ENCODE measurements at places on chromosomes 13 and 19.

DNA sequence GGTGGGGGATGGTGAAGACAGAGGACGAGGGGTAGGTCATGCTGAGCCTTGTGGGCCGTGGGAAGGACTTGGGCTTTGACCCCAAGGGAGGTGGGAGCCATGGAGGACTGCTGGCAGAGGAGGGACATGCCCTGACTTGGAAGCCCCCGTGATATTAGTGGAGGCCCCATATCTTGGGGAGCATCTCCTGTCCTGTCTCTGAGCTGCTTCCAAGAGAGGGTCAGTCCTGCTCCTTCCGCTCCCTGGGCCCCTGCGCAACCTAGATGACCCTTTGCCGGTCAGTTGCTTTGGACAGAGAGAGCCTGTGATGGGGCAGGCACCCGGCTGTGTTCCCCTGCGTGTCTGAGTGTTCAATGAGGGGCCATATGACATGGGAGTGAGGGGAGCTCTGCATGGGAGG is 5.2 kb downstream of the TLE6 start:
- no peak for ATAC-seq

DNA sequence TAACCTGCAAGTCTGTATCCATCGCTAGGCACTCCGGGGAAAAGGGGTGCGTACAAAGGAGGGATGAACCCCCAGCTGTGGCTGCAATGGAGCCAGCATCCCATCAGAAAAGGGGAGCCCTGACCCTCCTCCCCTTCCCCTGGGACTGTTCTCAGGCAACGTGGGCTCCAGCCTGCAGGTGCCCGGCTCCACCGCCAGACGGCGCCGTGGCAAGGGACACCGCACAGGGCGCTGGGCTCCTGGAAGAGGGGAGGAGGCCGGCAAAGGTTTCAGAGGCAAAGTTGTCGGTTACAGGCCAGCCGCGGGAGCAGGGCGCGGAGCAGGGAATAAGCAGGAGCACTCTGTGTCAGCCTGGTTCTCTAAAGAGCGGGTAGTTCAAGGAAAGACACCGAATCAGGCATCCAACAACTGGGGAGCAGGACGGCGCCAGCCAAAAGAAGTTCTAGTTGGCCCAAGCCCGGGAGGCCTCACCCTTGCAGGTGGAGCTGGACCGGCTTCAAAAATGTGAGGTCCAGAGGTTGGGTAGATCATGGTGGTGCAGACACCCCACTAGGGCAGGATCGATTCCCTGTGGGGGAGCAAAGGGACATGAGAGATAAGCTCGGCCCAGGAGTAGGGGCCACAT is 53.0 kb upstream of the ATP12A start:
- ATAC-seq: peak; percentile 57

DNA sequence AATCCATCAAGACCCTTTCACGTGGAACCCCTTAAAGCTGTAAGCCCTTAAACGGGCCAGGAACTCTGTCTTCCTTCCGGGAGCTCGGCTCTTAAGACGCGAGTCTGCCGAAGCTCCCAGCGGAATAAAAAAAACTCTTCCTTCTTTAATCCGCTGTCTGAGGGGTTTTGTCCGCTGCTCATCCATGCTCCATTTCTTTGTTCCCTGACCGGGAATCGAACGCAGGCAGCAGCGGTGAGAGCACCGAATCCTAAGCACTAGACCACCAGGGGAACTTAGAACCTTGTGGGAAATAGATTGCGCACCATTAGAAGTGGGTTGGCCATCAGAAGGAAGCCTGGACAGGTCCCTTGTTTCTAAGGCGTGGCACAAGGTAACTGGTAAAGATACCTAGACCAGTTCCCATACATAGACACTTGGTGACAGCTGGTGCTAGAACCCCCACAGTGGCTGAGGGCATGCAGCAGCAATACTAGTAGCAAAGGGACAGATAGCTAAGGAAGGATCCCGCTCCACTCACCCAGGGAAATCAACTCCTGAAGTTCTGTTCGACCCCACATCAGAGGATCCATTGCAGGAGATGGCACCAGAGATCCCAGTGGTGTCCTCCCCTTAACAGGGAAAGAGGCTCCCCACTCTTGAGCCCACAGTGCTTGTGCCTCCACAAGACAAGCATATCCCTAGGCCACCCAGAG is 1.5 kb upstream of the RGCC start:
- no peak for ATAC-seq

- ATAC-seq: no peak
Measured at GRCh38 chr13:45851956-45852355, 403 bp upstream of the SIAH3 start.

DNA sequence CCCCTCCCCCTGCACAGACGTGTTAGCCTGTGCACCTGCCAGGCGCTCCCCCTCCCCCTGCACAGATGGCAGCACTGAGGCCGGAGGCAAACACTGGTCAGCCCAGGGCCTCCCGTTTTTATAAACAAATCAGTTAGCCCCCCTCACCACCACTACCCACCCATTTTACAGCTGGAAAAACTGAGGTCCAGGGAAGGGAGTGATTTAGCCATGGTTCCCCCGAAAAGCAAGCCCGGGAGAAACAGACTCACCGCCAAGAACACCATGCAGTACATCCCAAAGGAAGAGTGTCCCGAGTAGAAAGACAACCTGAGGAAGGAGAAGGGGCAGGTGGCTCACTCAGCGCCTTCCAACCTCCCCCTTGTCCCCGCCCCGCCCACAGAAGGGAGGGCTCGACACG is 8.7 kb downstream of the PLPP2 start:
- no peak for ATAC-seq

DNA sequence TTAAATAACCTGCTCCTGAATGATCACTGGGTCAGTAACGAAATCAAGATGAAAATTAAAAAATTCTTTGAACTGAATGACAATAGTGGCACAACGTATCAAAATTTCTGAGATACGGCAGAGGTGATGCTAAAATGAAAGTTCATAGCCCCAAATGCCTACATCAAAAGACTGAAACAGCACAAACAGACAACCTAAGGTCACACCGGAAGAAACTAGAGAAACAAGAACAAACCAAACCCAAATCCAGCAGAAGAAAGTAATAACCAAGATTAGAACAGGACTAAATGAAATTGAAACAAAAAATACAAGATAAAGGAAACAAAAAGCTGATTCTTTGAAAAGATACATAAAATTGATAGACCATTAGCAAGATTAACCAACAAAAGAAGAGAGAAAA is 324.1 kb downstream of the RBM26 start:
- no peak for ATAC-seq

DNA sequence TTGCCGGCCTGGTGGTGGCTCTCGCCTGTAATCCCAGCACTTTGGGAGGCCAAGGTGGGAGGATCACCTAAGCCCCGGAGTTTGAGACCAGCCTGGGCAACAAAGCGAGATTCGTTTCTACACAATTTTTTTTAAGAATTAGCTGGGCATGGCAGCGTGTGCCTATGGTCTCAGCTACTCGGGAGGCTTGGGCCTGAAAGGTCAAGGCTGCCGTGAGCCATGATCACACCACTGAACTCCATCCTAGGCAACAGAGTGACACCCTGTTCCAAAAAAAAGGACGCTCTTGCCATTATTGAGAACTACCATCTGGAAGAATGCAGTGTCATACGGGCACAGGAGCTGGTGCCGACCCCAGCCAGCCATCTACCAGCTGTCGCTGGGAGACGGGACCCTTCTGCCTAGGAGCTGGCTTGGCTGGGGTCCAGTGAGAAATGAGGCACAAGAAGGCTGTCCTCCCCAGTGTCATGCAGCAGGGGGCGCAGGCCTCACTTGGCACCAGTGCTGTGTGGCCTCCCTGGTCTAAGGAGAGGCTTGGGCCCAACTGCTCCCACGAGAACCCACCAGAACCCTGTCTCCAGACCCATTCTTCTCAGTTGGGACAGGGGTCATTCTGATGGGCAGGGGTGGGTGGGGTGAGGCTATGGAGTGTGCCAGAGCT is 12.2 kb upstream of the RELB start:
- ATAC-seq: peak; percentile 30

GRCh38 chr13:106407338-106407737 is 128.1 kb downstream of the EFNB2 start:
- no peak for ATAC-seq

Data from motor neuron (in vitro differentiated cells).